ENCODE measurements at places on chromosomes 5 and 9.

GRCh38 chr5:40367255-40367654, 312.5 kb upstream of the PTGER4 start:
- DNase-seq: peak; percentile 14

DNA sequence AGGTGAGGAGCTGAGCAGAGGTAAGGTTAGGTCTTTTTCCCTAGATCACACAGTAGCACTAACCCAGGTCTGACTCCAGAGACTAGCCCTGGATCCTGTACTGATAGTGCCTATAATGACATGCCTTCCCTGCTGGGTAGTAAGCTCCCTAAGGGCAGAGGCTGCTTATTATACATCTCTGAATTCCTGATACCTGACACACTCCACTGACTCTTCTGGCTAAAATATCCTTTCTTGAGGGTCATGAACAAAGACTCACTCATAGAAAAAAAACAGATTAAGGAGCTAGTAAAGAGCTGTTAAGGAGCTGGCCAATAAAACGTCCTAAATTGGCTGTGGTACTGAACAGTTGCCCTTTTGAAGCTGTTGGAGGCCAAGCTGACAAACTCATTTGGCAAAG, 149.0 kb upstream of the ITGA1 start:
- no peak for DNase-seq

- DNase-seq: no peak
Observed at GRCh38 chr9:113649054-113649453, 185.5 kb downstream of the RGS3 start.

GRCh38 chr9:1273859-1274258, 223.7 kb downstream of the DMRT2 start:
- peak; percentile 14 for DNase-seq

DNA sequence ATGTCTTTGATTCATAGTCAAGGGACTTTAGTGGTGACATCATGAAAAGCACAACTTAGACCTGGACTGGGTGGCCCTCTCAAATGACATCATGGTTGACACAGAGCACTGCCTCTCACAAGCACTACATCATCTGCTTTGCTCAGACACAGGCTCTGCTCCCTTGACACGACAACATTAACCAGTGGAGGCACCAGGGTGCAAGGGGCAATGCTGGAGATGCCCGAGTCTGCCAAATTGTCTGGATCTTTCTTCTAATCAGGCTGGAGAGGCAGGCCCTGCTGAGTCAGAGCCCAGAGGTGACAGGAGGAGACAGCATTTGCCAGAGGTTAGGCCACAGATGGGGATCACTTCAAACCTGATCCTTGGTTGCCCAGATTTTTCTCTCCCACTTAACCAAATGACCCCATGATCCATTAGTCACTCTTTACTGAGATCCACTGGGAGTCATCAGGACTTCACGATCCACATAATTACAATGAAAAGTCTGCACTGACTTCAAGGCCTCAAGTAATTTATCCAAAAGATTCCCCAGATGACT, 174.4 kb downstream of the SLIT3 start:
- no peak for DNase-seq

DNA sequence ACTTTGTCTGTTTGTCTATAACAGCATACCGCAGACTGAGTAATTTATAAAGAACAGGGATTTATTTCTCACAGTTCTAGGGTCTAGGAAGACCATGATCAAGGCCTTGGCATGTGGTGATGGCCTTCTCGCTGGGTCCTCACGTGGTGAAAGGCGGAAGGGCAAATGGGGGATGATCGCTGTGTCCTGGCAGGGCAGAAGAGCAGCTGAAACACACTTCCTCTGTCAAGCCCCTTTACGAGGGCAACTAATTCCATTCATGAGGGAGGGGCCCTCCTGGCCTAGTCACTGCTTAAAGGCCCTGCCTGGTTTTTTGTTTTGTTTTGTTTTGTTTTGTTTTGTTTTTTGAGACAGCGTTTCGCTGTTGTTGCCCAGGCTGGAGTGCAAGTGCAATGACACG, 41.9 kb upstream of the UBTD2 start:
- no peak for DNase-seq

- DNase-seq: no peak
Observed at GRCh38 chr9:93595461-93595860, 19.1 kb downstream of the PHF2 start.

DNA sequence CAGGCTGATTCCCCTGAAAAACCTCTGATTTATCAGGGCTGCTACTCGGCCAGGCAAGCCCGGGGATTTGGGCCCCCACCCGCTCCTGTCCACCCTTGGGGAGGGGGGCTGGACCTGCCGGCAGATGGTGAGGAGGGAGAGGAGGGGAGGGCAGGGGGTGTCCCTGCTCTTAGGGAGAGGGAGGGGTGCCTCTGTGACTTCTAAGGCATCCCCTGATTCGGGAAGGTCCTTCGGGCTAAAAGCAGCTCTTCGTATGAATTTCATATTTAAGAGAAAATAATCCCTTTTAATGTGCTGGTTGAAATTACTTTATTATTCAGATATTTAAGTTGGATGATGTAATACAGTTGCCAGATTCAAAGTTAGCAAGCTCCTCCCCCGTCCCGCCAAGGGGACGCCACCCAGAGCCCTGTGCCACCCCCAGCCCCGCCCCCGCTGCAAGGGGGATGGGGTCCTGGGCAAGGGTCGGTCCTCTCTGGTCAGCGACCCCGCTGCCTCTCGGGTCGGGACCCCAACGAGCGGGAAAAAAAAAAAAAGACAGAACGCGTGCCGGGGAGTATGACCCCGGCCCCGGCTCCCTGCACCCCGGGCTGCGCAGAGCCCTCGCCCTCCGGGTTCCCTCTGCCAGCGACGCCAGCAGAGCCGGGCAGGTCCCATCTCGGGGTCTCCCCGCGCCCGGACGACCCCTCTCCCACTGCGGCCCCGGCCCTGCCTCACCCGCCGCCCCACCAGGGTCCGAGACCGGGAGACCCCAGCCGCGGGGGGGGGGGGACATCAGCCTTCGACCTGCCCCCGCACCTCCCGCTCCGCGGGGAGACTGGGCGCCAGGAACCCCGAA, 12.4 kb downstream of the LHX3 start:
- DNase-seq: no peak

- DNase-seq: peak; percentile 77
Observed at GRCh38 chr9:131627648-131628458, 82.5 kb downstream of the PRRT1B start.

GRCh38 chr5:31860726-31861433, 221.9 kb downstream of the PDZD2 start:
- DNase-seq: peak; percentile 34

- DNase-seq: peak; percentile 54
Observed at GRCh38 chr9:37971108-37971459, 67.2 kb upstream of the SLC25A51 start.

- no peak for DNase-seq
Observed at GRCh38 chr9:133132174-133132573, 11.1 kb upstream of the RALGDS start.

- no peak for DNase-seq
Observed at GRCh38 chr5:133035224-133035623, 8.9 kb upstream of the ZCCHC10 start.

DNA sequence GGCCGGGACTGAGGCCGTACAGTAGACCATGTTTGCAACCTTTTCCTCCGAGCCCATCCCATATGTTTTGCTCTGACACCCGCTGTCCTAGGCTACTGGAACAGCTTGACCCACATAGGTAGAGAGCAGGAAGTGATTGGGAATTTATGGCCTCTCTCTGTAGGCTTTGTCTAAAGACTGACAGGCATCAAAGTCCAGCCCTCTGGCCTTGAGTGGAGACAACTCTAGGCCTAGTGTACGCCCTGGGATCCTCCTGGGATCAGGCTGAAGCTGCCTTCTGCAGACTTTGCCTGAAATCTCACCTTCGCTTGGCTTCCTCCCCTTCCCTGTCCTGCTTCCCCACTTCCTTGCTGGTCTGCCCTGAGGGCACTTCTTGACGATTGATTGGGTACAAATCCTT, 13.6 kb upstream of the AKNA start:
- DNase-seq: no peak

DNA sequence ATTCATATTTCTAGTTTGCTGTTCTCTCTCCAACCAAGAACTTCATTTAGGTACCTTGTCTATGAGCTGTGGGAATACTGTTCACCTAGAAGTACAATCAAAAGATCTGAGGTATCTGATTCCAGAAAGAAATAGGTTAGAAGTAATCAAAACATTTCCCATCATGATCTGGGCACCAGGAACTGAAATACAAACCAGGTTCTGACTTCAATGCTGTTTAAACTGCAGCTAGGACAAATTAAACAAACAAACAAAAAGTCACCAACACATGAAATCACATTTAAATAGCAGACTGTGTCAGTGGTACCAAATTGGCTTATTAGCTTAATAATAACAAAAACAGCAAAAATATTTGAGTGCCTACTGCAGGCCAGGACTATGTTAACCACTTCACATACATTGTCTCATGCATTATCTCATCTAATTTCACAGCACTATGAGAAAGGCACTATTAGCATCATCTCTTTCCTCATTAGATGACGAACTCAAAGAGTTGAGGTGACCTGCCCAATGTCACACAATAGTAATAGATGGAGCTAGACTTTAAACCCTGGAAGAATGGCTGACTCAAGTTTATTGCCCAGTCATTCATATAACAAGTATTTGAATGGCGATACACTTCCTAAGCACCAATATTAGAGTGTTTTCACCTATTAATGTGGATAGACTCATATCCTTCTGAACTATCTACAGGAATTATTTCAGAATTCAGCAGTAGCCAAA, 14.5 kb downstream of the PLPP1 start:
- no peak for DNase-seq

DNA sequence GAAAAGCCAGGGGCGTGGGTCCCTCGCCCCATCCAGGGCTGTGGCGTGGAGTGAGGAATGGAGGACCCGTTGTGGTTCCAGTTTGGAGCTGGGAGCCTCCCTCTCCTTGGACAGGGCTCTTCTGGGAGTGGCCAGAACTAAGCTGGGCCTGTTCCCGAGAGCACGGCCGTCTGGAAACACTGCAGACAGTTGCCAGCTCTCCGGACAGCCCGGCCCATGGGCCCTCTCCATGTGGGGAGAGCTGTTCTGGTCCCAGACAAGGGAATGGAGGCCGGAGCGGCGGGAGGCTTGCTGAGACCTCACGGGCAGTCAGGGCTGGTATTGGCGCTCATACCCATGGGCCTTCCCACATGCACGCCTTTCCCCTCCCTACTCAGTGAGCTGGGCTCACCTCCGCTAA, 45.2 kb upstream of the FCN2 start:
- no peak for DNase-seq

DNA sequence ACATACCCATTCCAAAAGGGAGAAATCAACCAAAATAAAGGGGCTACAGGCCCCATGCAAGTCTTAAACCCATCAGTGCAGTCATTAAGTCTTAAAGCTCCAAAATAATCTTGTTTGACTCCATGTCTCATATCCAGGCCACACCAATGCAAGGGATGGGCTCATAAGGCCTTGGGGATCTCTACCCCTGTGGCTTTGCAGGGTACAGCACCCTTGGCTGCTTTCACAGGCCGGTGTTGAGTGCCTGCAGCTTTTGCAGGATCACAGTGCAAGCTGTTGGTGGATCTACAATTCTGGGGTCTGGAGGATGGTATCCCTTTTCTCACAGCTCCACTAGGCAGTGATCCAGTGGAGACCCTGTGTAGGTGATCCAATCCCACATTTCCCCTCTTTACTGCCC, 5.0 kb upstream of the SPINK14 start:
- no peak for DNase-seq

DNA sequence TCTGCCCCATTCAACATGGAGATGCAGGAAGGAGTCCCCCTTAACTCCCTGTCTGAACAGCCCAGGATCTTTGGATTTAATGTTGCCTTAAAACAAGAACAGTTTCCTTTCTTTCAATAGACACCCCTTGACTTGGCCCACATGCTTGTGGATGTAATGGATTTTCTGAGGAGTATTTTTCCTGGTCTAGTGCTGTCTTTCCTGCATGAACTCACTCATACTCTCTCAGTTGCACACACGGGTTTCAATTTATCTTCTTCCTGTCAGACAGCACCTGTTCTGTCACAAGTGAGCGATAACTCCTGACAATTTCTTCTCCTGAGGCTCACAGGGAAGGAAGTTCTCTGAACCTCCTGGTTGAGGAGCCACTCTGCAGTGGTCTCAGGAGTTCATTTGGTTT, 85.1 kb downstream of the ACER2 start:
- DNase-seq: no peak

GRCh38 chr9:30476826-30477225, 1907.6 kb upstream of the ACO1 start:
- no peak for DNase-seq

GRCh38 chr5:142151436-142152383, 43.1 kb downstream of the NDFIP1 start:
- DNase-seq: peak; percentile 82

DNA sequence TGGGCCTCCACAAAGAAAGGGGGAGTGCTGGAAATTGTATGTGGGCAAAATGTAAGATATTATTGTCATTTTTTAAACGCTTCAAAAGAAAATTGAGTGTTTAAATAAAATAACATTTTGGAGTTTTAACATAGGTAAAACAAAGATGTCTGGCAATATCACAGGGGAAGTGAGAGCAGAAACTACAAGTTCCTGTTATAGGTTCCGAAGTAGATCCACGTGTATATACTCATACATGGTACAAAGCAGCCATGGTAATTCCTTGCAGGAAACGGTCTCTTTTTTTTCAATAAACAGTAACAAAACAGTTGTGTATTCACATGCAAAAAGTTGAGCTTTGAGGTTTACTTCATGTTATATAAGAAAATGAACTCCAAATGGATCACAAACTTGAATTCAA, 78.4 kb downstream of the MTRR start:
- DNase-seq: no peak

DNA sequence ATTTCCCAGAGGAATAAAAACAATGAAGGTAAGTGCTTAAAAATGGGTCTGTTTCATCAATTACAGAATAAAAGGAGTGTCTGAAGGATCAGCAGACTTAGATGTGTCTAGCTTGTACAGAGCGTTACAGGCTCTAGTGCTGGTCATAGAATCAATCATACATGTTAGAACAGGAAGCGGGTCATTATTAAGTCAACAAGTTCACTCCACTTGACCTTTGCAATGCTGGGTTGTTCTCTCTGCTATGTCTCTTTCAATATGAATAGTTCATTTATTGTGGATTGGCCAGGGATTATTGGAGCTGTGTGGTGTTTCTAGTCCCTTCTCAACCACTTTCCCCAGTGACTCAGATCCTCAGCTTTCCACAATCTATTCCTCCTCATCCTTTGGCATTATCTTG, 20.7 kb upstream of the EGFLAM start:
- no peak for DNase-seq

- no peak for DNase-seq
Observed at GRCh38 chr9:70079417-70080037, 35.9 kb downstream of the MAMDC2 start.

GRCh38 chr9:126357074-126357473, 30.4 kb downstream of the MVB12B start:
- no peak for DNase-seq

- no peak for DNase-seq
Observed at GRCh38 chr5:6722015-6722414, 8.8 kb downstream of the TENT4A start.

- peak; percentile 27 for DNase-seq
Observed at GRCh38 chr5:123367739-123368138, 55.5 kb downstream of the CEP120 start.

GRCh38 chr5:143664623-143665022, 147.3 kb upstream of the HMHB1 start:
- no peak for DNase-seq

- DNase-seq: no peak
Observed at GRCh38 chr9:131490514-131490913, 12.2 kb upstream of the POMT1 start.

Data from ELR (cell line).